ENCODE measurements at places on chromosomes 6 and 20. TPM values are rescaled to one million over a fixed set of nuclear protein-coding genes. Genes with fewer than 3 reads are reported as not detected.
A peak's percentile ranks its signal among the peaks of the same experiment; 100 is the strongest.

DNA sequence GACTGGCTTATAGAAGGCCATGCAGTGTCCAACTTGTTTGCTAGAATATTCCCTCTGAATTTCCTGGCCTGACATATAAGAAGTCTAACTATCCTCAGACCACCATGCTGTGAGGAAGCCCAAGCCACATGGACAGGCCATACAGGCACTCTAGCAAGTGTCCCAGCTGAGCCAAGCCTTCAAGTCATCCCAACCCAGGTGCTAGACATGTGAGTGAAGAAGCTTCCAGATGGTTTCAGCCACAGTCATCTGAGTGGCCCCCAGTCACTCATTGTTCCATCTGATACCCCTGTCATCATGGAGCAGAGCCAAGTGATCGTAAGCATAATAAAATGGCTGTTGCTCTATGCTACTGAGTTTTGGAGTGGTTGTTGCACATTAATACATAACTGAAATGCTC lies 46.0 kb upstream of the INSM1 start:
- H3K4me1 ChIP-seq: no peaks in the 10 kb centered on the region
- H3K27me3 ChIP-seq: no peaks in the 10 kb centered on the region
- DNase-seq: no peak
- H3K27ac ChIP-seq: no peak overlapping the region
- H3K36me3 ChIP-seq: no peaks in the 10 kb centered on the region
- no peak overlapping the region for H3K4me3 ChIP-seq

- no peaks in the 10 kb centered on the region for H3K36me3 ChIP-seq
- H3K27me3 ChIP-seq: no peaks in the 10 kb centered on the region
- H3K27ac ChIP-seq: peak overlapping the region; percentile 41
- peak overlapping the region; percentile 0 for H3K4me3 ChIP-seq
- no peaks in the 10 kb centered on the region for H3K4me1 ChIP-seq
- DNase-seq: no peak
Observed at GRCh38 chr6:163419413-163420288, 5.1 kb downstream of the QKI start.

DNA sequence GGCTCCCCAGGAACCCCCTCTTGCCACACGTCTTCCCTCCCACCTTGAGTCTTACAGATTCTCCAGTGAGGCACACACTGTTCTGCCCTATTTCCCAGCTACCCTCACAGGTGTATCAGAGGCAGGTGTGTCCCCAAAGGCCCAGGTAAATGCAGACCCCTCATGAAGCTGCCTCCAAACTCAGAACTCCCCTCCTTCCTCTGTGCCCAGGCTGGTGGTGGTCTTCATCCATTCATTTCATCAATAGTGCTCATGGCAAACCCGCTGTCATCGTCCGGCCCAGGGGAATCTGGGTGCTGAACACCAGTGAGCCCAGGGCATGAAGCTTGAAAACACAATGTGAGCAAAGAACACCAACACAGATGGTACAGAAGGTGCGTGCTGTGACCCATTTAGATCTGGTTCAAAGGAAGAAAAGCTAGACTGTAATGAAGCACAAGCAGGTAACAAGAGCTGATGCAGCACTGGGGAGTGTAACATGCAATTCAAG lies 213.1 kb downstream of the SYNDIG1 start:
- H3K36me3 ChIP-seq: no peaks in the 10 kb centered on the region
- no peak overlapping the region for H3K27ac ChIP-seq
- DNase-seq: peak; percentile 15
- no peak overlapping the region for H3K4me3 ChIP-seq

DNA sequence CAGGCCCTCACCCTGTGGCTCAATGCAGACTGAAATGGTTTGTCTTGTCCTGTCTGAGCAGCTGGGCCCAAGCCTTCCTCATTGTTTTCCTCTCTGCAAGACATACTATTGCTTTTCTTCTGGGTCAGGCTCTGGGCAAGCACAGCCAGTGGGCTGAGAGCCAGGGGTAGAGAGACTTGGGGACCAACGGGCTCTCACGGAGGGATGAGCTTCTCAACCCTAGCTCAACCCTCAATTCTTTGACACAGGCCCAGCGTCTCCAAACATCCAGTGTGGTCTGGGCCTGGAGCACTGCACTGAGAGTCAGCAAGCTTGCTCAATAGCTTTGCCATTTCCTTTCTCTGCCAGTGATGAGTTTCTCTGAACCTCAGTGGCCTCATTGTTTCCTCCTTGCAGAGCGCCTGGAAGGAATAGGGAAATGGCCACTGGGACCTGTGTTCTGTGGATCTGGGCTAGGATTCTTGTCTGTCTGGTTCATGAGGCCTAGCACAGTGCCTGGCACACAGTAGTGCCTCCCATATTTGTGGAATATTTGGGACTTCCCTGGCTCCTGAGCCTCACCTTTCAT lies 9.3 kb downstream of the ANGPT4 start:
- no peak overlapping the region for H3K27ac ChIP-seq
- DNase-seq: no peak
- no peaks in the 10 kb centered on the region for H3K27me3 ChIP-seq
- H3K36me3 ChIP-seq: no peaks in the 10 kb centered on the region
- H3K4me1 ChIP-seq: no peaks in the 10 kb centered on the region

GRCh38 chr6:121441477-121441876 lies 6.0 kb downstream of the GJA1 start:
- H3K36me3 ChIP-seq: no peaks in the 10 kb centered on the region
- no peak for DNase-seq
- H3K27ac ChIP-seq: no peak overlapping the region
- no peak overlapping the region for H3K4me3 ChIP-seq

GRCh38 chr6:119446609-119447008 lies 97.0 kb upstream of the MAN1A1 start:
- DNase-seq: peak; percentile 81
- H3K4me1 ChIP-seq: peaks cover 13% of the 10 kb centered on the region
- H3K36me3 ChIP-seq: no peaks in the 10 kb centered on the region

GRCh38 chr20:5234158-5234557 lies 82.6 kb downstream of the PROKR2 start:
- no peak overlapping the region for H3K27ac ChIP-seq
- DNase-seq: no peak
- H3K4me3 ChIP-seq: no peak overlapping the region
- no peaks in the 10 kb centered on the region for H3K4me1 ChIP-seq

DNA sequence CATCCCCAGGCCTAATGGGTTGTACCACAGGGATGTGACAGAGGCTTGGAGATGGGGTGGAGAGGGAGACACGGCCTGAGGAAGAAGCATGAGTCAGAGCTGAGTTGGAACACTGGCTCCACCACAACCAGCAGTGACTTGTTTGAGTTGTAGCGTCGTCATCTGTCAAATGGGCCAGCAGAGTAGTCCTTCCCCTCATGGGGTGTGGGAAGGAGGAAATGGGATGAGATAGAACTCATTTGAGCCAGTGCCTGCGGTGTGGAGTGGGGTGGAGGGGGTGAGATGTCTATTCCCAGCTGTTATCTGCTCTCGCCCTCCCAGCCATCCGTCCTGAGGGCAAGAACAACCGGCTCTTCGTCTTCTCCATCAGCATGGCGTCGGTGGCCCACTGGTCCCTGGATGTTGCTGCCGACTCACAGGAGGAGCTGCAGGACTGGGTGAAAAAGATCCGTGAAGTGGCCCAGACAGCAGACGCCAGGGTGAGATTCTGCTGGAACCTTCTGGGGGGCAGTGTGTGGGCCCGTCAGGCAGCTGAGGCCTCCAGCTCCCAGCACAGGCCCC lies 32.5 kb downstream of the PLCG1 start:
- no peaks in the 10 kb centered on the region for H3K27me3 ChIP-seq
- H3K4me1 ChIP-seq: no peaks in the 10 kb centered on the region
- no peak overlapping the region for H3K4me3 ChIP-seq
- DNase-seq: no peak

- no peaks in the 10 kb centered on the region for H3K27me3 ChIP-seq
- peak; percentile 83 for DNase-seq
- peaks cover 8% of the 10 kb centered on the region for H3K4me1 ChIP-seq
- H3K4me3 ChIP-seq: no peak overlapping the region
- H3K27ac ChIP-seq: no peak overlapping the region
Observed at GRCh38 chr20:43749734-43750294, 23.0 kb upstream of the GTSF1L start.

- H3K4me1 ChIP-seq: peaks cover 10% of the 10 kb centered on the region
- H3K36me3 ChIP-seq: peaks cover 8% of the 10 kb centered on the region
- no peak for DNase-seq
- no peak overlapping the region for H3K4me3 ChIP-seq
Observed at GRCh38 chr6:142761756-142762155, 183.2 kb downstream of the HIVEP2 start.

DNA sequence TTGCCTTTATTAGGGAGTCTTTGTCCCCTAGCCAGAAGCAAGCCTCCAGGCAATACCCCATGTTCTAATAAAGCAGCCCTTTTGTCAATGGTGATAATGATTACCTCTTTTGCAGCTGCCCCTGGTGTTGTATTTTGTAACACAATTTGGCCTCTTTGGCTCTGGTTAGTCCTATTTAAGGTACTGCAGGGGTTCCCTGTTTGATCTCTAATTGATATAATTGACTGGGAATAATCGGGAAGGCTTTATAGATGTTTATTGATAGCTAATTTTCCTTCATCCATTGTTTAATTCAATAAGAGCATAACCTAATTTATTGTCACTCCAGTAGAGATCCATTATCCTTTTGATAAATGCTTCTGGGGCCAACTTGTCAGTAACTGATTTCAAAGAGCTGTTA lies 537.2 kb downstream of the PKHD1 start:
- H3K4me1 ChIP-seq: no peaks in the 10 kb centered on the region
- H3K4me3 ChIP-seq: no peak overlapping the region
- H3K27ac ChIP-seq: no peak overlapping the region
- H3K36me3 ChIP-seq: no peaks in the 10 kb centered on the region
- no peaks in the 10 kb centered on the region for H3K27me3 ChIP-seq

DNA sequence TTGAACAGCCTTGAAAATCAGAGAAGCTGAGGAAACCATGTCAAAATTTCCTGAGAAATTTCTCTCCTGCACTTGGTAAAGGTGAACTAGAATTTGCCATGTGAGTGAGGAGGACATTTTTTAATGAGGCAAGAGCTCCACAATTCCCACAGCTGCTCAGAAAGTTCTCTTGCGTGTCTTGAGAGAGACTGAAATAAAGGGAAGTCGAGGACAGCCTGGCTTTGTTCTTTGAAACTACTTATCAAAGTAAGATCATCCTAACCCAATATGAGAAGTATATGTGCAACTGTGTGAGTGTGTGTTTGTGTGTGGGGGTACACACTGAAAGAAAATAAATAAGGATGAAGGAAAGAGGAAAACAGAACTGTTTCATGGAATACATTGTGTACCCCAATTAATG lies 163.4 kb downstream of the SLC24A3 start:
- no peaks in the 10 kb centered on the region for H3K27me3 ChIP-seq
- no peak for DNase-seq
- H3K4me1 ChIP-seq: peaks cover 32% of the 10 kb centered on the region

- no peak overlapping the region for H3K4me3 ChIP-seq
- H3K27ac ChIP-seq: no peak overlapping the region
- H3K4me1 ChIP-seq: no peaks in the 10 kb centered on the region
- H3K27me3 ChIP-seq: peaks cover 4% of the 10 kb centered on the region
- no peak for DNase-seq
Observed at GRCh38 chr6:40472353-40472752, 114.8 kb downstream of the LRFN2 start.

DNA sequence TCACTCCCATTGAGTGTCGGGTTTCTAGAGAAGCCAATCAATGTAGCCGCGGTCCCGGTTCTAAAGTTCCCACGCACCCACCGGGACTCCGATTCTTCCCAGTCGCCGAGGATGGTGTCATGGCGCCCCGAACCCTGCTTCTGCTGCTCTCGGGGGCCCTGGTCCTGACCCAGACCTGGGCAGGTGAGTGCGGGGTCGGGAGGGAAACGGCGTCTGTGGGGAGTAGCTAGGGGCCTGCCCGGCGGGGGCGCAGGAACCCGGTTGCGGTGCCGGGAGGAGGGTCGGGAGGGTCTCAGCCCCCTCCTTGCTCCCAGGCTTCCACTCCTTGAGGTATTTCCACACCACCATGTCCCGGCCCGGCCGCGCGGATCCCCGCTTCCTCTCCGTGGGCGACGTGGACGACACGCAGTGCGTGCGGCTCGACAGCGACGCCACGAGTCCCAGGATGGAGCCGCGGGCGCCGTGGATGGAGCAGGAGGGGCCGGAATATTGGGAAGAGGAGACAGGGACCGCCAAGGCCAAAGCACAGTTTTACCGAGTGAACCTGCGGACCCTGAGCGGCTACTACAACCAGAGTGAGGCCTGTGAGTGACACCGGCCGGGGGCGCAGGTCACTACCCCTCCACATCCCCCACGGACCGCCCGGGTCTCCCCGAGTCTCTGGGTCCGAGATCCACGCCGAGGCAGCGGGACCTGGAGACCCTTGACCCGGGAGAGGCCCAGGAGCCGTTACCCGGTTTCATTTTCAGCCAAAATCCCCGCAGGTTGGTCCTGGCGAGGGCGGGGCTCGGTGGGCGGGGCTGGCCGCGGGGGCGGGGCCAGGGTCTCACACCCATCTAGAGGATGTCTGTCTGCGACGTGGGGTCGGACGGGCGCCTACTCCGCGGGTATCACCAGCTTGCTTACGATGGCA lies 35.2 kb upstream of the HLA-G start:
- DNase-seq: peak; percentile 84
- peak overlapping the region; percentile 58 for H3K4me3 ChIP-seq
- no peaks in the 10 kb centered on the region for H3K36me3 ChIP-seq
- peaks cover 12% of the 10 kb centered on the region for H3K4me1 ChIP-seq

DNA sequence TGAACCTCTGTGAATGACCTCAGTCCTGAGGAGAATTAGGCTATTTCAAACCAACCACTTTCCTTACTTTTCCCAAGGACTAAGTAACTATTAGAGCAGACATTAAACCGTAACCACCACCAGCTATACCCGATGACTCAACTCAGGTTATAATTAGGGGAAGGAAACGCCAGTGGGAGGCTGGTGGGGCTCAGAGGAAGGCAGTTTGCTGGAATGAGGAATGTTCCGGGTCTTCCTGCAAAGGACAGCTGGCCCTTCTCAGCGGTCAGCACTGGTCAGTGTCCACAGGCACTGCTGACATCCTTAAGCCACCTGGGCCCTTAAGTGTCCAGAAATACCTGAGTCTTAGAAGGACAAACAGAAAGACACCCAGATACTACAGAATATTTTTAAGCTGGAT lies 515.2 kb downstream of the MAFB start:
- no peak overlapping the region for H3K27ac ChIP-seq
- H3K27me3 ChIP-seq: no peaks in the 10 kb centered on the region
- no peak overlapping the region for H3K4me3 ChIP-seq
- H3K4me1 ChIP-seq: no peaks in the 10 kb centered on the region

DNA sequence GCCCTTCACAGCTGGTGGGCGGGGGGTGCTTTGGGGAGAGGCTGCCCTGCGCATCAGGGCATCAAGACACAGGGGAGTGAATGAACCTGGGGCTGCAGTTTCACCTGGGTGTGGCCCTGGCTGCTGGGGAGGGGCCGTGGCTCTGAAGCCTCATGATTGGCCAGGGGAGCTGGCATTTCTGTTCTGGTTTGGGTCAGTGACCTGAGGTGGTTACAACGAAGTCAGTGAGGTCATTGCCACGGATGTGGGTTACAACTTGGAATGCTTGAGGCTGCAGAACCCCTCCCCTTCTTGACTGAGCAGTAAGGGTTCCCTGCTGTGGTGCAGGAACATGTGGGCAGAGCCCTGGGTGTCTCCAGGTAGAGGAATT lies 3.0 kb downstream of the TCEA2 start:
- H3K4me1 ChIP-seq: peaks cover 29% of the 10 kb centered on the region
- peaks cover 8% of the 10 kb centered on the region for H3K36me3 ChIP-seq

Gene LIN28B
- not detected for total RNA-seq

Gene CENPW
- 4.3 TPM for total RNA-seq

Gene SLC22A7
- total RNA-seq: not detected

Gene STMND1
- total RNA-seq: 0.27 TPM

Gene ZNF165
- total RNA-seq: 0.28 TPM

Gene ASIP
- total RNA-seq: 0.99 TPM

Gene TRAPPC3L
- total RNA-seq: not detected

Gene SLC24A3
- total RNA-seq: 17.1 TPM

Gene OR2H2
- not detected for total RNA-seq

Gene HLA-DQA1
- 1.4 TPM for total RNA-seq

Gene MUC21
- total RNA-seq: not detected

Gene AAR2
- total RNA-seq: 26.5 TPM
